Epithelial cell of esophagus (primary cell): ENCODE measurements at places on chromosomes 1 and 21.

DNA sequence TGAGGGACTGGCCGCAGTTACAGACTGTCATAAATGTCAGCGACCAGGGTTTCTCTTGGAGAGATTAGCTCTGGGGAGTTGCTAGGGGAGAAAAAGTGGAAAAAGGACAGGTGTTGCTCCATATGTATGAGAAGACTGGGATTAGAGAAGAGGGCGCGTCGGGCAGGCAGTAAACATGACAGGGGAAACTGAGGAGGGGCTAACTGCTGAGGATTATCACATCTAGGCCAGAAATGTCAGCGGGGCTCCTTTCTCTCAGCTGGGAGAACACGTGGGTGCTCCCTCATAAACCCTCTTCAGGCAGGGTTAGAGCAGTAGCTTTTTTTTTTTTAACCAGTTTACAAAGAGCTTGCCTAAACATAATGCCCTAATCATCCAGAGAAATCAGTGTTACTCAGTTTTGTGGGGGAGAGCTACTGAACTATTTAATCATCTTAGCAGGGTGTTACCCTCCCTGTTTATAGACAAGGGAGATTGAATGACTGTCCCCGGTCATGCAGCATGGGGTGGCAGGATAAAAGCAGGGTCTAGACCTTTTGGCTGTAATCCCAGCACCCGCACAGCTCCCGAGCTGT, 35.2 kb downstream of the ELAPOR1 start:
- no peak for DNase-seq

- peak; percentile 77 for DNase-seq
These were observed 88.6 kb upstream of the HNRNPU start for GRCh38 chr1:244952940-244953339.

- DNase-seq: peak; percentile 88
These were observed 6.7 kb upstream of the VSIG8 start for GRCh38 chr1:159869173-159869572.

GRCh38 chr1:36773827-36774541, 260.3 kb downstream of the GRIK3 start:
- DNase-seq: no peak

- DNase-seq: no peak
These were observed 126.9 kb upstream of the GRIK3 start for GRCh38 chr1:37161171-37161570.

GRCh38 chr1:30489737-30490389, 233.5 kb downstream of the MATN1 start:
- peak; percentile 7 for DNase-seq

DNA sequence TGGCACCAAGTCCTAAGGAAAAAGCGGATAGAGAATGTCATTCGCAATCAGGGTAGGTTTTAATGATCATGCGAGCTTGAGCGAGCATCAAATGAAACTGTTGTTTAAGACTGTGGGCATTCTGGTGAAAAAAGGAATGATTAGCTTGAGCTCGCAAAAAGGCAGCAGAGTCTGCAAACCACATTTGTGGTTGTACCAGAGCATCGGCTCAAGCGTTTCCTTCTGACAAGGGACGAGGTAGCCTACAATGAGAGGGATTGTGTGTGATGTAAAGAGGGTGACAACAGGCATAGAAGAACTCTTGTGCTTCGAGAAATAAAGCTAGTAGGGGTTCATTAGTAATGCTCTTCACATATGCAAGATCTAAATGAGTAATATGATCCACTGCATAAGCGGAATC, 11.1 kb upstream of the CD48 start:
- DNase-seq: no peak

- no peak for DNase-seq
These were observed 3.5 kb upstream of the CLEC20A start for GRCh38 chr1:178500091-178500770.

GRCh38 chr21:44703731-44704635, 7.0 kb downstream of the KRTAP10-12 start:
- no peak for DNase-seq

DNA sequence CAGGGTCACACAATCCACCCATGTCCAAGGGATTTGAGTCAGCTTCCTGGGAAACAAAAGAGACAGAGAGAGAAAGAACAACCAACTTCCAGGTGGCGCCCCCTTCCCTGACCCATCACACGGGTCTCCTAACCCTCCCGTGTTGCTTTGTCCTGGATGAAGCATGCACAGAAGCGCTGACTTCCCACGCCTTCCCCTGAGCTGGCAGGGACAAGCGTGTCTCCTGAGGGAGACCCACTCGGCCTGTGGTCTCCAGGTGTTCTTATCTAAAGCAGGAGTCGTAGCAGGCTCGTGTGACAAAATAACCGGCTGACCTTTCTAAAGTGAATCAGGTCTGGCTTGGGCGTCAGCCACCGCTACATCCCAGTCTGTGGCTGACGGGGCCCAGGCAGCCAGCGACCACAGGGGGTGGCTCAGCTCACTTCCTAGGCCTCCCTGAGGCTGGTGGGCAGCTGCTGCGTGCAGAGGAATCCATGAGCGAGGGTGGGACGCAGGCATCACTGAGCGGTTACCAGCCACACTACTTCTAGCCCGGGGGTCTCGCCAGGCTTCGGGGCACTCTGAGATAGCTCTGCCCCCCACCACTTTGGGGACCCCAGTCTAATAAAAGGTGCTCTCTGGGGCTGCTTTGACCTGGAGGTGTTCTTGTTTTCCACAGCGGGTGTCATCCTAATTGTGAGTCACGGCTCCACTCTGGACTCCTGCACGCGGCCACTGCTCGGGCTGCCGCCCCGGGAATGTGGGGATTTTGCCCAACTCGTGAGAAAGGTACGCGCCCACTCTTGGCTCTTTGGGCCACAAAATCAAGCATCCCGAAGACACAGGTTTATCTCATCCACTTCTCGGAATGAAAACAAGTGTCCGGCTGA, 40.4 kb downstream of the UBASH3A start:
- no peak for DNase-seq

- peak; percentile 46 for DNase-seq
These were observed 197.3 kb downstream of the MATN1 start for GRCh38 chr1:30525971-30526651.

GRCh38 chr1:218211241-218211640, 73.9 kb upstream of the RRP15 start:
- no peak for DNase-seq

DNA sequence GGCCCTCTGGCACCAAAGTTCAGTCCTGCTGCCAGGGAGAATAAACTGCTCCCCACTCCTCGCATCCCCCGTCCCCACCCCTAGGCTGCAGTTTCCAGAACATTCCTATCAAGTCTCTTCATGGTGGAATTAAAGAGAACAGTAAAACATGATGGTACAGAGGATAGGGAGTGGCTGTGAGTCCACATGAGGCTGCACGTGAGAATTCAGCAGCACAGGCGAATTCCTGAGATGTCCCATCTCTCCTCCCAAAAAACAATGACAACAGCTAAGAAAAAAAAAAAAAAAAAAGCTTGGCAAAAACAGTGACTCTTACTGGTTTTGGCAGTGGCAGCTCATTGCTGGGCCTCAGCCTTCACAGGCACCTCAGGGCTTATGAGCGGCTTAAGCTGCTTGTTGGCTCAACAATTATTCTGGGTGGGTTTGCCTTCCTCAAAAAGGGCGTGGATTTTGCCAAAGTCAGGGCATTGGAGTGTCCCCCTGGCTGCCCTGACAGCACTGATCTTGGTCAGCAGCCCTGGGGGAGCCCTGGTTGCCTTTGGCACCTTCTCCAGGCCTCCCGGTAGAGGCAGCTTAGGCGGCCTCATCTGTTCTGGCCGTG, 5.7 kb upstream of the IFFO2 start:
- DNase-seq: peak; percentile 81

DNA sequence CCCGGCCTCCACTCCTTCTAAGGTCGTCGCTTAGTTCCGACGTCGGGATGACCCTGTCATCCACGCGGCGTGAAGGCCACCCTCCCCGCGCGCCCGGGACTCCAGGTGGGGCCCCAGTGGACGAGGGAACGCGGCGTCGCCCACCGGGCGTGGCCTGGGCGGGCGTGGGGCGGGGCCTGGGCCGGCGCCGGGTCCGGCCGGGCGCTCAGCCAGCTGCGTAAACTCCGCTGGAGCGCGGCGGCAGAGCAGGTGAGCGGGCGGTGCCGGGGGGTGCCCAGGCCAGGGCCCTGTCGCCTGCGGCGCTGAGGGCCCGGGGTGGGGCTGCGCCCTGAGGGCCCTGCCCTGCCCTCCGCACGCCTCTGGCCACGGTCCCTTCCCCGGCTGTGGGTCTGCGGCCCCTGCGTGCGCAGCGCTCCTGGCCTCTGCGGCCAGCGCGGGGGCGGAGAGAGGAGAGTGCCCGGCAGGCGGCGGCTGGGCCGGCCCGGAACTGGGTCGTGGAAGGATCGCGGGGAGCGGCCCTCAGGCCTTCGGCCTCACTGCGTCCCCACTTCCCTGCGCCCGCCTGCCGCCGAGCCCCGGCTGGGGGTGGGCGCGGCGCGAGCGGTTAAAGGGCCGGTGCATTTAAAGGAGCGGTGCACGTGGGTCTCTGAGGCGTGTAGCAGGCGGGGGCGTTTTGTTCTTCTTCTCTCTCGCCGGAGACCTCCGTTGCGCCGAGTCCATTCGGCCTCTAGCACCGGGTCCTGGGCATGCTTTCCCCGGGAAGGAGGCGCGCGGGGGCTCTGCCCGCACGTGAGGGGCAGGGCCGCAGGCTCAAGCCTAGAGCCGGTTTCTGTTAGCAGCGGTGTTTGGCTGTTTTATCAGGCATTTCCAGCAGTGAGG, at the start of gene PSEN2:
TSS of gene PSEN2 (plus strand) at position 216 of the 879 bp plus-strand sequence. CDS start 11,292 bp downstream, outside the sequence.
- DNase-seq: peak; percentile 46

- DNase-seq: peak; percentile 33
These were observed 29.9 kb upstream of the RCAN3 start for GRCh38 chr1:24472527-24473251.

- DNase-seq: no peak
These were observed 52.6 kb downstream of the RUNX1 start for GRCh38 chr21:34996304-34997101.

DNA sequence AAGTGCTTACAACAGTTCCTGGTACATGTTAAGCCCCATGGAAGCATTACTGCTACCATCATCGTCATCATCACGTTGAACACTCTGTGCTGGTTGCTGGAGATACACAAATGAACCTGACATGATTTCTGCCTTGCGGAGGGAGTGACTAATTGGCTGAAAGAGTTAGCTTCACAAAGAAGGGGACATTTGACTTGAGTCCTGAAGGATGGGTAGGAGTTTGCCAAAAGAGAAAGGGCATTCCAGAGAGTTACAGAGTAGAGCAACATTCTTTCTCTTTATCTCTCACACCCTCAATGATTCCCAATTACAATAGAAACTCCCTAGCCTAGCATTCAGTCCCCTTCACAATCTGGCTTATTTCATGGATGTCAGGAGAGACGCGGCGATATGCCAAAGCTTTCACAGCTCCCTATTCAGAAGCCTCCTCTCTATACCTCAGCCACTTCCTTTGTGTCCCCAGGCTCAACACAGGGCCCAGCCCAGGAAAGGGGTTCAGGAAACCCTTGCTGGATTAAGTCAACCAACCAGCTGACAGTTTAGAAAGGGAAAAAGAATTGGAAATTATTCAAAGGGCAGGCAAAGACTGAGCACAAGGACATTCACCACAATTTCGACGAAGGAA, 38.0 kb downstream of the SLC1A7 start:
- DNase-seq: no peak

GRCh38 chr1:65022216-65022615, 55.9 kb upstream of the JAK1 start:
- no peak for DNase-seq

GRCh38 chr1:163981500-163982030, 577.4 kb upstream of the PBX1 start:
- no peak for DNase-seq

DNA sequence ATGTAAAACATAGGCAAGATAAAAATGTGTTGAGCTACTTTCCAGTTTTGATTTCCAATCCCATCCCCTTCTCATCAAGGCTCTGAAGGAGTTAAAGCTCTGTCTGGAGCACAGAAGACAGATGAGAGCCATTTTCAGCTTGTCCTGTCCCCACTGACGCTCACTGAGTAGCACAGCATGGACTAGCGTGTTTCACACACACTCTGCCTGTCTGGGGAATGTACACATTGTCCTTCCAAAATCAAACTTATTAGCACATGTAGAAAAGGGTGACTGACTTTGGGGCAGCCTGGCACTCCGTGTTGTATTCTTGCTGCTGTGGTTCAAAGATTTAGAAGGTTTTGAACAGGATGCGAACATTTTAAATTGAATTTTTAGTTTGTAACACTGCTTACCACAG, 139.2 kb downstream of the NEK7 start:
- no peak for DNase-seq

DNA sequence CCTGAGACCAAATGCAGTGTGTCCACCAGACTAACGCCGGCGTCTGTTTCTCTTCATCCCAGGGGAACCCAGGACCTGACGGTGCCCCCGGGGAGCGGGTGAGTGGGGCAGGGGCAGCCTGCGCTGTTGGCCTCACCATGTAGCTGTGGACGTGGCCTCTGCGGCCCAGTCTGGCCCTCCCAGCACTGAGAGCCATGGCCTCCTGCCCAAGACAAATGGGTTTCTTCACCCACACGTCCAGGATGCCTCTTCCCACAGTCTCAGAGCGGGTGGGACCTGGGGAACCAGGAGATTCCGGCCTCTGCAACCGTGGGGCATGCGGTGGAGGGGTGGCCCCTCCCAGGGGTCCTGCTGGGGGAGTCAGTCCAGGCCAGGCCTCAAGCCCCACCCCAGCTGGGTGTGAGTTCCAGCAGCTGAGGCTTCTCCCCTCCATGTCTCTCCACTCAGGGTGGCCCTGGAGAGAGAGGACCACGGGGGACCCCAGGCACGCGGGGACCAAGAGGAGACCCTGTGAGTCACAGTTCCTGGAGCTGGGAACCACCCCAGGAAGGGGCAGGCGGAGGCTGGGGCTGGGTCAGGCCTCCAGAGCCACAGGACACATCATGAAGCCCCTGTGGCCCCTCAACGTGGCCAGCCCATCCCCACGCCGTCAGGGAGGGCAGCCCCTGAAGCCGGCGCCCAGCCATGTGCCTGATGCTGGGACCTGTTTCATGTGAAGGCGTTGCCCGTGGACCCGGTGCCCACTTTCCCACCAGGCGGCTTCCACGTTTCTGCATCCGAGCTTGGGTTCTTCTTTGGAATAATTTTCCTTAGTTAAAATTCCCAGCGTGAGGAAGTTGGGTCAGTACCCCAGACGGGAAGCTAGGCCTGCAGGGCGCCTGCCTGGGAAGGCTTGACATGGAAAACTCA, 11.0 kb downstream of the COL6A1 start:
- DNase-seq: no peak

DNA sequence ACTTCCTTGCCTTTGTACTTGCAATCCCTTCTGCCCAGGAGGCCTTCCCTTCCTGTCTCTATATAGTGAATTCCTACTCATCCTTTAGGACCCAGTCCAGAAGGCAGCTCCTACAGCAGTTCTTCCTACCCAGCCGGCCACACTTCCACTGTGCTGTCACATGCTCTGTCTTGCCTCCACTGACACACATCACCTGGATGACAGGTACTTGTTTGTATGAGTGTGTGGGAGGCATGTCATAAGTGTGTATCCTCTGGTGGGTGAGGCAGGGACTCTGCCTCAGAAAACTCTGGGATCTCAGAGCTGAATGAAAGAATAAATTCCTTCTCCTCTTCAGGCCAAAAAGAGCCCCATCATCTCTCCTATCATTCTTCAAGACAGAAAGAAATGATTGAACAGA, 5.1 kb upstream of the OSCP1 start:
- DNase-seq: peak; percentile 83
